Activated T-helper 1 cell treated with anti-CD3 and anti-CD28 coated beads, Interleukin-2, amount 50 U/mL, for 16 hours (primary cell): ENCODE measurements at places on chromosomes 5 and 9.

GRCh38 chr9:129884220-129885017 is 49.2 kb downstream of the USP20 start:
- DNase-seq = peak; percentile 94

DNA sequence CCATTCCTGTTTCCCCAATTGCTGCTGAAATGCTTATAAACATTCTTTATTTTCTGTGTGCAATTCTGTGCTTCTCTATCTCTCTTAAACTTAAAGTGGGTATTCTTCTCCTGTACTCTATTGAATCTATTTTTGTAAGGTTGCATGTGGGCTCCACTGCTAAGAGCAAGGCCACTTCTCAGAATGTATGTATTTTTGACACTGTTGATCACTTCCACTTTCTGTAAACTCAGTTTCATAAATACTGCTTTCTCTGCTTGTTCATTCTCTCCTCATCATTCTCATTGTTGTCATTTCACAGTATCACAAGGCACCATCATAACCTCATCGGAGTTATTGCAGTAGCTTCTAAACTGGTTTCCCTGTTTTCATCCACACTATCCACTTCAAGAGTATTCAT is 483.0 kb upstream of the CDH18 start:
- no peak for DNase-seq

DNA sequence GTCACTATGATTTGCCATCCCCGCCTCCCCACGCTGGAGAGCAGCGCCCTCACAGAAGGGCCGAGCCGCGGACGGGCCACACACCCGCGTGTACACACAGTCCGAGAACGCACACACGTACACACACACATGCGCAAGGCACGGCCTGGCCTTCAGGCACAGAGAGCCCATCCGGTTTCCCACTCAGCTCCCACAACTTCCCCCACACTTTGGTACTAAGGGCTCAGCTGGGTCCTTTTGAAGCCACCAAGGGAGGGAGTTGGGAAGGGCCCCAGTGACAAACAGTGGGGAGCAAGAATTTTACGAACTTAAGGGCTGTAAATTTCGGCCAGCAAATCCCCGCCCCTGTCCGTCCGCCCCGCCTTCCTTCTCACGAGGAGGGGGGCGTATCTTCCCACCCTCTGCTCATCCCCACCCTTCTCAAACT is 133.3 kb upstream of the HAND1 start:
- no peak for DNase-seq

- no peak for DNase-seq
Measured at GRCh38 chr5:142382186-142382585, 57.4 kb upstream of the SPRY4 start.

- DNase-seq = no peak
Measured at GRCh38 chr9:116096046-116096445, 57.5 kb upstream of the PAPPA start.

DNA sequence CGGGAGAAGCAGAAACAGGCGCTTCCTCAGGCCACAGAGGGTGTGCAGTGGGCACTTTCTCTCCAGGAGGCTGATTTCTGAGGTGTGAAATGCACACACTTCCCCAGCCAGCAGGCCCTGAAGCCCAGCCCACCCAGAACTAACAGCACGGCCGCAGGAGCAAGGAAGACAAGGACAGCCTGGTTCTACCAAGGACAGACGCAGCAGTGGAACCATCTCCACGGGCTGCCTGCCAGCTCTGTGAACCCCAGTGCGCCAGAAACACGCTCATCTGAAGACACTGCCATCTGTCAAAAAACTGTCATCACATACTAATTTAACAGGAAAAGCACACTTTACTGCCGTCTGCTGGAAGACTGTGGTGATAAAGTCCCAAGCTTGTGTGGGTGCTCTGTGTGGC is 40.7 kb downstream of the MAPK9 start:
- no peak for DNase-seq

DNA sequence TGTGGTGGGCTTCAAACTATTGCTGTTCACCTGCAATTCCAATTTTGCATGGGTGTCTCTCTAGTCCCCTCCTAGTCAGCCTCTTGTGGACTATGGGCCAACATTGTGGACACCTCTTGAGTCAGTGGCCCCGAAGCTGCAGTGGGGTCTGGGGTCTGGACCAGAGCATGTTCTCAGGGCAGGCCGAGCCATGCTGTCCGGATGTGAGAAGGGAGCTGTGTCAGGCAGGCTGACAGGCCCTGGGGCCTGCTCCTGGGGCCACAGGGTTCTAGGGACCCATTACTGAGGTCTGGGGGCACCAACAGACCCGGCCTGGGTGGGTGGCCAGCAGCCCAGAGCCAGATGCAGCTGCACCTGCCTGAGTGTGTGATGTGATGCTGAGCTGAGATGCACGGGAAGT is 16.5 kb upstream of the IRX4 start:
- DNase-seq = no peak

DNA sequence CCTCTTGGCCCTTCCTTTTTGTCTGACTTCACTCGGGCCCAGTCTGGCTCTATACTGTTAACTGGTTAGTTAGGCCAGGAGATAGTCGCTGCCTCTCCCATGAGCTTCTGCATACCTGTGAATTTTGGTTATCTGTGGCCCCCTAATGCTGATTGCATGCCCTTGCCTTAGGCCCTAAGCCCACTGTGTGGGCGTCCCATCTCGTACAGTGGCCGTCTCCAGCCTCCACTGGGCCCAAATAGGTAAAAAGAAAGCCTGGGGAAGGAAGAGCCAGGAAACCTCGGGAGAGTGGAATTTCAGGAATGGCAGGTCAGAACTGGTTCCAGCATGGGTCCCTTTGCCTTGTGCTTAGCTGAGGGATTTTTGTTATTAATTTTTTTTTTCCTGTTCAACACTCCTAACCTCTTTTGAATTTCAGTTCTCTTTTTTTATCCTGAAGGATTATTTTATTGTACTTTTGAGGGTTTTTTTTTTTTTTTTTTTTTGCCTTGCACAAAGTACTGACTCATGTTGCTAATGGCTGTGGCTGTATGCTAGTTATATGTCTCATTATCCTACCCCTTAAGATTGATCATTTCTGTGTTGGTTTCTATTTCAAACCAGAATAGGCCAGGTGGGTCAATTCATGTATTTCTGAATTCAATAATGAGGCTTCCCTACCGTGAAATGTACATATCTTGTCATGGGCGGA is 3.4 kb downstream of the PRRC2B start:
- DNase-seq = no peak

DNA sequence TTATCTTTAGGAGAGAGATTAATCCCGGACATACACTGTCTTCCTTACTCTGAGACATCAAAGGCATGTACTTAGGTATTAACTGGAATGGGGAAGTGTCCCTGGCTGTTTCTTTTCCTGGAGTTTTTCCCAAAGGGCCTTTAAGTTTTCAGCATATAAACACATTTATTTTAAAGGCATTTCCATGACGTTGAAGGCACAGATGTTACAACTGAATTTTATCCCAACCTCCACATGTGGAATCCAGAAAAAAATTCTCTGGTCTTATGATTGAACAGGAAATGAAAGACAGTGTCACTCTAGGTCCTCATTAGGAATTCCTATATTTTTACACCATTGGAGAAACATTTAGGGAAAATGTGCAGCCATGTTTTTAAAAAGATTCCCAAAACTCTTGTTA is 41.6 kb upstream of the SHOC1 start:
- DNase-seq = no peak

DNA sequence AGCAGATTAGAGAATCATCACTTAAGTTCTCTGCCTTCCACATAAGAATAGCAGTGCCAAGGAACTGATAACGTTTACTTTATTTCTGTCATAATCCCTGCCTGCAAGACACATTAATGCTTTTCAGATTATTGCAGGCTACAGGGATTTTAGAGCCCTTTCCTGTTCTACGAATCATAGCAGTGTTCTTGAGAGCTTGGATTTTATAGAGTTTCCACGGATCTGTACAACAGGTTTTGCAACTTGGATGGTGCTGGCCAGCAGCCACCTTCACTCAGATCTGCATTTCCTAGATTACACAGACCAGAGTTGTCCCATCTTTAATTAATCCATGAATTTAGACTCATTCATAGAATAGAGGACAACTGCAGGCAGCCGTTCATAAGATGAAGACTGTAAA is 38.1 kb downstream of the SLC12A2 start:
- DNase-seq = no peak

- DNase-seq = no peak
Measured at GRCh38 chr9:16356196-16356765, 514.2 kb downstream of the BNC2 start.

DNA sequence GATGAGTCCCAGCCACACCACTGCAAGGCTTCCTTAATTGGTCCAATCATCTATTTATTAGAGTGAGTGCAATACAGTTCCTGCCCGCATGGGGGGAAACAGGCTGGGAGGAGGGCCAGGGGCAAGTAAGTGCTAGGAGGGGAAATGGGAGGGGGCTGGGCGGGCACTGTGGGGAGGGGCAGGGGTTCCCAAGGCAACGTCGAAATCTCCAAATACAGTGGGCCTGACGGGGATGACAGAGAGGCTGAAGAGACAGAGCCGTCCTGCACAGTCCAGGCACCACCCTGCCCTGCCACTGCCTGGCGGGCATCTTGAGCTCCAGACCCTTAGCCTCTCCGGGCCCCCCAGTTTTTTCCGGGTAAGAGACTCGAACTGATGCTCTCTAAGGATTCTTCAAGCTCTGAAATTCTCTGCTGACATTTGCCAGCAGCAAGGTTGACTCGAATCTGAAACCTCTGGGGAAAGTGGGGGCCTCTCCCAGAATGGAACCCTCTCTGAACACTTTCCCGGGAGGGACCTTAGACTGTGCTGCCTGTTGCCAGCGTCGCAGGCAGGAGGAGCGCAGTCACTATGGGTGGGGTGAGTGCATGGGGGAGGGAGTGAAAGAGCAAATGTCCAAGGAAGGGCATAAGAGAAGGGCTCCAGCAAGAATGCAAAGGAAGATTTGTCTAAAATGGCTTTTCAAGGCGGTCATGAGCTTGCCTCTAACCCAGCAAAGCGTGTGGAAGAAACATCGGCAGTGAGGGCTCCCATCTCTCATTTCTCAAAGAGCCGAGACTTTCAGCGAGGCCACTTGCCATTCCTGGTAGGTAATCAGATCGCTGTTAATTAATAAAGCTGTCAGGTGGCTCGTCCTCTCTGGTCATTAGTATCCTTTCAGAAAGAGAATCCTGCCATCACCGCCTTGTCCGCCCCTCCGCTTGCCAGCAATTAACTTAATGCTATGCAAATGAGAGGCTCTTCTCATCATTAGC is 99.0 kb downstream of the GTF3C4 start:
- peak; percentile 29 for DNase-seq
